ENCODE measurements at places on chromosomes 6 and 20.

- no peak for DNase-seq
Observed at GRCh38 chr6:53918854-53919510, 124.2 kb downstream of the LRRC1 start.

GRCh38 chr6:136959471-136959891 lies 37.4 kb downstream of the SLC35D3 start:
- no peak for DNase-seq

DNA sequence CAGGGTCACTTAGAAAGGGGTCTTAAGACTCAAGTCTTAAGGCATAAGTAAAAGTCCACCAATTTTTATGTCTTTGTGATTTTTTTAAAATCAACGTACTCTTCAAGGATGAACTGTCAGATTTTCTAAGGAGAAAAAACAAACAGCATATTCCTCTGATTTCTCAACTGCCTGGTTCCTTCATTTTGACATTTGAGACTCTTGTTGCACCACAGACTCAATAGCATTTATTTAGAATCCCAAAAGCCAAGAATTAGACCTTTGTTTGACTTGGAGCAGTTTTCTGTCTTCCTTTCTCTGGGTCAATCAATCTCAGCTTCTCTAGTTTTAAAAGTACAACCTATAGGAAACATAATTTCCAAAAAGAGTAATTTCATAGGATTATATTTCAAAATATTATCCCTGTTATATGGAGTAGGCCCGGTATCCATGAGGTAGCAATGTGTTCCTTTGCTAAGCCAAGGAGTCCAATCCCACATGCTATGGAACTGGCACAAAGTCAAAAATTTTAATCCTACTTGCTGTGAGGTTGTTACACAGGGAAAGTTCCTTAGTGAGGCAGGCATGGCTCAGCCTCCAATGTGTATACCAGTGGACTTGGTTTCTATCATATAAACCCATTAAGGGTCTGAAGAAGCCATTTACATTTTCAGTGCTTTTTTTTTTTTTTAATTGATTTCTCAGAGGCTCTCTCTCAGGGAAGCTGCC lies 405.7 kb downstream of the KIF16B start:
- DNase-seq: no peak

DNA sequence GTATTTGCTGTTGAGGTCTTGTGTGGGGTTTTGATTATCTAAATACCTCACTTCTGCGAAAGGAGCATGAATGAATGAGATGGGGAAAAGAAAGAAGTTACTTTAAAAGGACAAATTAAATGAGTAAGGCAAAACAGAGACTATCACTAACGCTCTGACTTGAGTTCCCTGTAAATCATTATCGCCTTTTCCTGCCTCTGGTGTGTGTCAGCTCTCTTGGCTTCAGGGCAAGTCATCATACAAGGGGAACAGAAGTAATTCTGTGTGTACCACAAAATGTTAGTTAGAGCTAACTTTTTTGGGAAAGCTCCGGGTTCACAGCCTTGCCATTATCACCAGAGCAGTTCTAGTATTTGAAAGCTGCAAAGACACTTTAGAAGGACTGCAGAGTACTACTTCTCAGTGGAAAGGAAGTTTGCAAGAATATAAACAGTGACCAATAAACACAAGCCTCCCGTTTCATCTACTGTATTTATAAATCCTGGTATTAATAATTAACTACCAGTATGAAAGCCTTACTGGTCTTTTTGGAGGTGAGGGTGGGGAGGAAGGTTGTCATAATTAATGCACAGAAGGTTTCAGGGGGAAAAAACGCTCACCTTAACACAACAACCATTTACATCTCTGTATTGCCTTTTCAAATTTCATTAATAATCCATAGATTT lies 1.2 kb downstream of the DZANK1 start:
- no peak for DNase-seq

DNA sequence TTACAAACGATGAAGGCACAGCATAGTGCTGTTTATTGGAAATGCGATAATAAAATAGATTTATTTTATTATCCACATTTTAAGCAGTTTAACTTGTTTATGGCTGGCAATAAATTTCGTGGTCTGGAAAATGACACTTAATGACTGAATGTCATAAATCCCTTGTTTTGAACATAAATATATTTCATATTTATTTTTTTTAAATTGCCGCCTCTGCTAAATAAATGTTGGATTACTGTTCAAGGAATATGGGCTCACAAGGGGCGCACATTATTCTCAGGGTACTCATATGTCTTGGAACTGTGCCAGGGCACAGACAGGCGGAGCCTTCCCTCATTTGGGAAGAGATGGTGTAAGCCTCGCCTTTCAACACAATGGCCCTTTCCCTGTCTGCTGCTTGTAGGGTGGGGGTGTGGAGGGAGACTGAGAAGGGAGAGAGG lies 134.3 kb downstream of the PXDC1 start:
- no peak for DNase-seq
